ENCODE measurements at places on chromosomes 11 and 22.

- no peak for DNase-seq
These were observed 15.4 kb downstream of the XRCC6 start for GRCh38 chr22:41636467-41636866.

GRCh38 chr11:113841691-113842090 is 33.7 kb downstream of the USP28 start:
- DNase-seq = no peak

GRCh38 chr22:49152127-49152938 is 675.3 kb downstream of the BRD1 start:
- DNase-seq = no peak

DNA sequence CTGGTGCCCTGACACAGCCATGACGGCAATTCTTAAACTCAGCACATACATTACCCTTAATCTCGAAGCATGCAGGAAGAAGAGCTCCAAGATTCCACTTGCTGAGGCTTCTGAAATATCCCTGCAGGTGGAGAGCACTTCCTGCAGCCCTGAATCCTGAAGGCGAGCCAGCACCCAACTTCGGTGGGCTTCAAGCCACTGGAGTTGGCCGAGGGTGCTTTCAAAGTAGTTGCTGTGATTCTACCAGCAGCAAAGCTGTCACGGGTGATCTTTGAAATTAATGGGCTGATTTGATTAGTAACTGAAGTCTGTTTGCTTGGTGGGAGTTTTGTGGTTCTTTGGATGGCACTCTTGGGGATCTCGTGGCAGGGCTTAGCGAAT is 9.0 kb upstream of the FTH1 start:
- no peak for DNase-seq

- DNase-seq = no peak
These were observed 473.4 kb downstream of the METTL15 start for GRCh38 chr11:28581286-28582242.

- no peak for DNase-seq
These were observed 15.9 kb upstream of the PIK3IP1 start for GRCh38 chr22:31308181-31308580.

DNA sequence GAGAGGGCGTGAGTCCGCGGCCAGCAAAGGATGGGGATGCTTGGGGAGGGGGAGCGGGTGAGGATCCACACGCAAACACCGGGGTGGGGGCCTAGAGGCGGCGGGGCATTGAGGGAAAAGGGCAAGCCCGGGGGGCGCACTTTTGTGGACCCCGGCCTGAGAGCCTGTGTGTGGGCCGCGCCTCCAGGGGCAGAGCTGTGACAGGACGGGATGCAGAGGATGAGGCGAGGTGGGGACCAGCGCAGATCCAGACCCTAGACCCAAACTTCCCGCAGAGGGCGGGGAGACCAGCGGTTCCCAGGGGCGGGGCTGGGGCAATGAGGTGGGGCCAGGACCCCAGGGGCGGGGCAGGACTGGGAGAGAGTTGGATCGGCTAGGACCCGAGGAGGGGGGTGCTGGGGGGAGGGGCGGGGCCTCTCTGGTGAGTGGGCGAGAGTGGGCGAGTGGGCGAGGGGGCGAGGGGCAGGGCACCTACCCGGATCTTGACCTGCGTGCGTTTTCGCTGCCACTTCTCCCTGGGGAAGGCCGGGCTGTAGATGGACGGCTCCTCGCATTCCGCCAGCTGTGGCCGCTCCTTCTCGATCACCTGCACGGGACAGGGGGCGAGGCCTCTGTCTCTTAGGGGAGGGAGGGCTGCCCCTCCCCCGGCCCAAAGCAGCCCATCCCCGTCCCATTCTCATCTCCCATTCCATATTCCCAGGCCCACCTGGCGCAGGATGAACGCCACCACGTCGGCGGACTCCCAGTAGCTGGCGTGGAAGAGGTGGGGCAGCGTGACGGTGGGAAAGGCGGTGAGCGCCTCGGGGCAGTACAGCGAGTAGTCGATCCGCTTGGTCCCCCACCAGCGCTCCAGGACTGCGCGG is 10.6 kb downstream of the PITPNM1 start:
- DNase-seq = no peak

DNA sequence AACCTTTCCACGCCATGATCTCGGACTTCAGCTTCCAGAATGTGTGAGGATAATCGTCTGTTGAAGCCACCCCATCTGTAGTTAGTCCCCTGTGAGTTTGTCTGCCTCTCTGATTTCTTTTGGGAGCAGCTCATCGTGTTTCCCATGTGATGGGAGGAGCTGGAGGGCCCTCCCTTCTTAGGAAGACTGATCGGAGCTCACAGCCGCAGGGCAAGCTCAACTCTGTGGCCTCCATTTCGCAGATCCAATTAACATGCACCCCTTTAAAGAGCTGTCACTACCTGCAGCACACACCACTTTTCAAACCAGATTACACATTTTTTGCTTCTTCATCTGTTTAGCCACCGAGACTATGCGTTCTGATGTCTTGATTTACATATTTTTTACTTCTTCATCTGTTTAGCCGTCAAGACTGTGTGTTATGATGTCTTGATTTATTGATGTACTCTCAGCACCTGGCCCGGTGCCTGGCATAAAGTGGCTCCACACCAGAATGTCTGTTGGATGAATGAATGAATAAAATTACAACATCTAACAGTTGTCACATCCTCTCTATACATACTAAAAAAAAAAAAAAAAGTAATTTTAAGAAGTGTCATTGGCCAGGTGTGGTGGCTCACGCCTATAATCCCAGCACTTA is 14.9 kb upstream of the PPFIA1 start:
- DNase-seq = no peak

DNA sequence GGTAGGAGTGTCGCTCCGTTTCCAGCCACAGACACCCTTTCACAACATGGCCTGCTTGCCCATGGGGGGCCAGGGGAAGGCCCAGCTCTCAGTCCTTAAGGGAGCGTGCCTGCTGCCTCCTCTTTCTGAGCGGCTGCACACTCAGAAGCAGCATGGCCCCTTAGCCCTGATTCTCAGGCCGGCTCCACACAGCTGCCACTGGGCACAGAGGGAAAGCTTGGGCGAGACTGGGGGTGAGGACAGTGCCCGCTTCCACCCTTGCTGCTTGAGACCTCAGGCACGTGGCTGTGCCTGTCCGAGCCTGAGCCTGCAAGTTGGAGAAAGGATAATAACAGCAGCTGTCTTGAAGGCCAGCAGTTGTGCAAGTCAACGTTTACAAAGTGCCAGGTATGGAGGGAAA is 416.3 kb downstream of the SHANK2 start:
- no peak for DNase-seq

GRCh38 chr11:111305876-111306275 is 7.5 kb downstream of the POU2AF3 start:
- no peak for DNase-seq

DNA sequence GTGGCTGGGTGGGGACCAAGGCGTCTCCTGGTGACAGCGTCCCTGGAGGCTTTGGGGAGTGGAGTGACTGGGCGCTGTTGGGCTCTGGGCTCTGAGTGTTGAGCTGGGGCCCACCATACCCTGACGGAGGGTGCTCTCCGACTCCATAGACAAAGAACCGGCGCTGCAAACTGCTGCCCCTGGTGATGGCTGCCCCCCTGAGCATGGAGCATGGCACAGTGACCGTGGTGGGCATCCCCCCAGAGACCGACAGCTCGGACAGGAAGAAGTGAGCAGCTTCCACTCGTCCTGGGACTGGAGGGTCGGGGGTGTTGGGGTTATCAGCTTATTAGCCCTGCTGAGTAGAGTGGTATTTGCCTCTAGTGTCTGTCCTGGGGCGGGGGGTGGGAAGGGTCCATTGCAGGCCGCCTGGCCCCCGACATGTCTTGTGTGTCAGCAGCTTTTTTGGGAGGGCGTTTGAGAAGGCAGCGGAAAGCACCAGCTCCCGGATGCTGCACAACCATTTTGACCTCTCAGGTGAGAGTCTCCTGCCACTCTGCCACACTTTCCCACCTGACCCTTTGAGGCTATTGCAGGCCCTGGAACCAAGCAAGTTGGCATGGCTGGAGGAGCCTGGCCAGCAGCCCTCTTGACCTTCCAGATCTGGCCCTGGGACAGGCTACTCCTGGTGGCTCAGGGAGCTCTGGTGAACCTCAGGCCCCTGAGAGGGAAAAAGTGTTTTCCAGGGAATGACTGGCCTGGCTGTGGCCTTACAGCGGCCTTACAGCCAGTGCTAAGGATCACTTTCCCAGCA is 7.6 kb downstream of the CLDN5 start:
- DNase-seq = no peak

DNA sequence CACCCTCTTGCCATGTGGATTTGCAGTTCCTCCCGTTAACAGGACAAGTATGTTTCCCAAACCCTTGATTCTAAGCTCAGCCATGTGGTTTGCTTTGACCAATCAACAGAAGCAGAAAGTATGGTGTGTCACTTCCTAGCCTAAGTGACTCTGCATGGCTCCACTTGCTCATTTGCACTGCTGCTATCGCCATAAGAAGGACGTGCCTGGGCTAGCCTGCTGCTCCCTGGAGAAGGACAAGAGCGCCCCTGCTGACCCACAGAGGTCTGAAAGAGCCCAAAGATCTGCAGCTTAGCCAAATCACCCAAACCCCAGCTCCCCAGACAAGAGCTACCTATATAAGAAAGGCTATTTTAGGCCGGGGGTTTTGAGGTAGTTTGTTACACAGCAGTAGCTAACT is 18.0 kb downstream of the TBRG1 start:
- DNase-seq = no peak

GRCh38 chr11:62925308-62925707 is 4.1 kb upstream of the CHRM1 start:
- no peak for DNase-seq

- no peak for DNase-seq
These were observed 134.4 kb upstream of the NCAM1 start for GRCh38 chr11:112826788-112827187.

GRCh38 chr11:33724644-33725035 is 11.6 kb downstream of the CD59 start:
- DNase-seq = no peak

- DNase-seq = no peak
These were observed 556.9 kb downstream of the BRD1 start for GRCh38 chr22:49270595-49271368.

- DNase-seq = no peak
These were observed 69.6 kb downstream of the CDKN1C start for GRCh38 chr11:2815762-2816496.

GRCh38 chr11:95055283-95055897 is 6.2 kb downstream of the KDM4F start:
- DNase-seq = peak; percentile 12

GRCh38 chr22:44735518-44736428 is 16.6 kb upstream of the ARHGAP8 start:
- DNase-seq = peak; percentile 72

DNA sequence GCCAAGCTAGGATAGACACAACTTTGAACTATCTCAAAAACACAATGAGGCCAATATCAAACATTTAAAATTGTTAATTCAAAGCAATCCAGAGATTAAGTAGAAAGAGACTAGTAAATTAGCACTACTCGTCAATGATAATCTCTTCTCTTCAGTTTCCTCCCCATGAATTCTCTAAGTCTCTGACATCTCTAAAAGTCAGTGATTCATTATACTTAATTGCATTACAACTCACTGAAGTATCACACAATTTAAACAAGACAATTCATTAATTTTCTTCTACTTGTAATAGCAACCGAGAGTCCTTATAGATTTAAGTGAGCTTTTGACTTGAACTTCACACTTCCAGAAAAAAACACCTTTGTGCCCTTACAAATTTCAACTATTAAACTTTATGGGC is 4.3 kb downstream of the DDX6 start:
- DNase-seq = no peak

GRCh38 chr11:85348945-85349344 is 278.2 kb downstream of the DLG2 start:
- DNase-seq = no peak

GRCh38 chr11:69356703-69357457 is 62.9 kb downstream of the MYEOV start:
- no peak for DNase-seq

GRCh38 chr11:114036958-114037357 is 22.6 kb upstream of the ZBTB16 start:
- no peak for DNase-seq

DNA sequence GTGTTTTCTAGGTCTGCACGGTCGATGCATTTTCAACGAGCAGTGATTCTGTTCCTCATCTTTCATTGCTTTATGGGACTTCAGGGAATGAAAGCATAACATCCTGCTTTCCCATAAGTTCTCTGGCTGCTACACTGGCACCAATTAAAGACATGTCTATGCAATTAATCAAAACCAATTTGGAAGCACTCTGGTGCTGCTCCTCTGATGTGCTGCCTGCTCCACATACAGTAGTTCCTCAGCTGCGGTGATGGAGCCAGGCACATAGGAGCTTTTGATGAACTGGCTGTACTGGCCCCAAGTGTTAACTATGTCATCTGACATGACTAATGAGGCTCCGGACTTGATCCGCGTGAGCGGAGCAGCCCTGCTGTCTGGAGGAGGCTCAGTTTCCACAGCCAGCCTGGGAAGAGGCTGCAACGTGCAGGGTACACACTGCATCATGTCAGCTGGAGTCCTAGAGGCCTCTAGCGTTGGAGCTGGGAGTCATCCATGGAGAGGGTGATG is 29.8 kb downstream of the GVQW3 start:
- DNase-seq = no peak

- no peak for DNase-seq
These were observed 5.6 kb downstream of the SLC37A4 start for GRCh38 chr11:119025099-119025473.

DNA sequence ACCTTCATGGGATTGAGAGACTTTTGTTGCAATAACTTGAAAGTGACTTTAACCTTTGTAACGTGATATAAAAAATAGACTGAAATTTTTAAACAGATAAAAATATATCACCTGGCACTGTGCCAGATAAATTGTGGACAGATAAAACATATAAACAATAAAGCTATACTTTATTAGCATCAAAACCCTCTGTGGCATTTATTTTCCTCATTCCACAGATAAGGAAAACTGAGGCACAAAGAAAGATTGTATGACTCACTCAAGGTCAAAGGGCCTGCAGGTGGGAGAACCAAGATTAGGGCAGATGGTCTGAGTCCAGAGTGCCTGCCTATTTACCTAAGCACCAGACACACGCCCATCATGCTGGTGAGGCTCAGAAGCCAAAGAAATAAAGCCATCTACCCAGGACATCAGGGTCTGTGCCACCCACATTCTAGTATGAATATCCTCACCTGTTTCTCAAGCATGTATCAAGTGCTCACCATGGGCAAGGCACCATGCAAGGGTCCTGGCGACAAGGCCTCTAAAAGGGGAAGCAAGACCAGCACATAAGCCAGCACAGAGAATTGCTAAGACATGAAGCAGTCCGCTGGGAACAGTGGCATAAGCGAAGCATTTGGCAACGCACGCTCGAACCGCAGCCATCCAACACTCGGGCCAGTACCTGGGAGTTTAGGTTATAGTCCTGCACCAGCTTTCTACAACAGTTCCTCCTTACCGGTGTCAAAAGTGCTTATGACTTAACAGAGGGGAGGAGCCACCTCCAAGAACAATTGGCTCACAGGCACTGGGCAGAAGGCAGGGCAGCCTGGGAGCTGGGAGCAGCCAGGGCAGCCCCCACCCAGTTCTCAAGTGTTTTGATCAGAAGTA is 17.6 kb downstream of the MYH9 start:
- DNase-seq = no peak

GRCh38 chr22:30159561-30160353 is 79.5 kb downstream of the HORMAD2 start:
- DNase-seq = no peak

Data from GM18507 (cell line).